PC-3 (cell line): ENCODE measurements at places on chromosomes 6 and 20. TPM values are rescaled to one million over a fixed set of nuclear protein-coding genes. Genes with fewer than 3 reads are reported as not detected.

- no peak for DNase-seq
Measured at GRCh38 chr6:165552248-165552736, 110.7 kb downstream of the PDE10A start.

DNA sequence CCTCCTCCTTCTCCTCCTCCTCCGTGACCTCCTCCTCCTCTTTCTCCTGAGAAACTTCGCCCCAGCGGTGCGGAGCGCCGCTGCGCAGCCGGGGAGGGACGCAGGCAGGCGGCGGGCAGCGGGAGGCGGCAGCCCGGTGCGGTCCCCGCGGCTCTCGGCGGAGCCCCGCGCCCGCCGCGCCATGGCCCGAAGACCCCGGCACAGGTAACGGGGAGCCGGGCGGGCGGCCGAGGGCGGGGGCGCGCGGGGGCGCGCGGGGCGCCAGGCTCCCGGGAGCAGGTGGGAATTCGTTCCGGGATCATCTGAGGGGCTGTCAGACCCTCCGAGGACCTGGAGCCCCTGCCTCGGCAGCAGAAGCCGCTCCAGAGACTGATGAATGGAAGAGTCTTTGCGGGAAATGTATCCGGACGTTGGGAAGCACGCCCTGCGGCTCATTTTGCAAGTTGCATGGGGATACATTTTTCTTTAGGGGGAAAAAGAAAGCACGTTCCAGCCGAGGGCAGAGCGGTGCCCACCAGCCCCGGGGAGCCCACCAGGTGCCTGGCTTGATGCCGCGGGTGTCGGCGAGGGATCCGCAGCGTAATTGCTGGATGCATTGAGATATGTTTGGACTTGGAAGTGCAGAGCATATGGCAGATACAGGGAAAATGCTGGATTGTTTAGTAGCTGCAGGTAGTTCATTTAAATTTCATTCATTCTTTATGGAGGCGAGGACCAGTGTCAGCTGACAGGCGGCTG is 394 bp downstream of the MYB start:
- no peak for DNase-seq

GRCh38 chr6:89862698-89863097 is 31.6 kb upstream of the GJA10 start:
- no peak for DNase-seq

- DNase-seq, result no peak
Measured at GRCh38 chr6:113461153-113461932, 395.8 kb upstream of the MARCKS start.

GRCh38 chr20:7085467-7085866 is 318.0 kb downstream of the BMP2 start:
- no peak for DNase-seq

- DNase-seq, result no peak
Measured at GRCh38 chr6:143734641-143735063, 56.9 kb downstream of the PHACTR2 start.

The CST3 gene
- total RNA-seq, result 311 and 331 TPM in 2 replicates

The TRIM31 gene
- total RNA-seq, result 0.11 and 0.52 TPM in 2 replicates

GRCh38 chr6:168156742-168157265 is 77.8 kb upstream of the FRMD1 start:
- no peak for DNase-seq

DNA sequence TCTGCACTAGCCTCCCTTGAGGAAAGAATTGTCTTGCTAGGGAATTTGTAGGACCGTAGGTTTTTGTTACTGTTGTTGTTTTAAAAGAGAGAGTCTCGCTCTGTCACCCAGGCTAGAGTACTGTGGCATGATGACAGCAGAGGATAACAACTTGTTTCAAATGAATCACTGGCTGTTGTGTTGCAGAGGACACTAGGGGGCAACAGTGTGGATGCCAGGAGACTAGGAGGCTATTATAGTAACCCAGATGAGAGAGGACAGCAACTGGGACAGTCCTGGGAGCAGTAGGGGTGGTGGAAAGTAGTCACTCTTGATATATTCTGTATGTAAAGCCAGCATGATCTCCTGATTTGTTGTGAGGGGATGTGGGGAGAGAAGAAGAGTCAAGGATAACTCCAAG is 41.8 kb upstream of the LAMA4 start:
- DNase-seq, result peak; percentile 56

DNA sequence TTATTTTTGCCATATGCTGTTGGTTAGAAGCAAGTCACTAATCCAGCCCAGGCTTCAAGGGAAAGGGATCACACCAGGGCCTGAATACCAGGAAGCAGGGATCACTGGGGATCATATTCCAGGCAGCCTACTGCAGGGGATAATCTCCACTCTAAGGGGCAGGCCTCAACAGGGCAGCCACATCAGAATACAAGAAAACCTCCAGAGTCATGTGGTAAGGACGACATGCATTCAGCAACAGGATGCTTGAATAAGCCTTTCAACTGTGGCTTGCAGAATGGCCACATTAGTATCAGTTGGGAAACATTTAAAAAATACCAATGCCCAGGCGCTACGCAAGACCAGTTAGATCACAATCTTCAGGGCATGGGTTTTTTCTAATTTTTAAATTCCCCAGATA is 109.1 kb downstream of the LY86 start:
- no peak for DNase-seq

DNA sequence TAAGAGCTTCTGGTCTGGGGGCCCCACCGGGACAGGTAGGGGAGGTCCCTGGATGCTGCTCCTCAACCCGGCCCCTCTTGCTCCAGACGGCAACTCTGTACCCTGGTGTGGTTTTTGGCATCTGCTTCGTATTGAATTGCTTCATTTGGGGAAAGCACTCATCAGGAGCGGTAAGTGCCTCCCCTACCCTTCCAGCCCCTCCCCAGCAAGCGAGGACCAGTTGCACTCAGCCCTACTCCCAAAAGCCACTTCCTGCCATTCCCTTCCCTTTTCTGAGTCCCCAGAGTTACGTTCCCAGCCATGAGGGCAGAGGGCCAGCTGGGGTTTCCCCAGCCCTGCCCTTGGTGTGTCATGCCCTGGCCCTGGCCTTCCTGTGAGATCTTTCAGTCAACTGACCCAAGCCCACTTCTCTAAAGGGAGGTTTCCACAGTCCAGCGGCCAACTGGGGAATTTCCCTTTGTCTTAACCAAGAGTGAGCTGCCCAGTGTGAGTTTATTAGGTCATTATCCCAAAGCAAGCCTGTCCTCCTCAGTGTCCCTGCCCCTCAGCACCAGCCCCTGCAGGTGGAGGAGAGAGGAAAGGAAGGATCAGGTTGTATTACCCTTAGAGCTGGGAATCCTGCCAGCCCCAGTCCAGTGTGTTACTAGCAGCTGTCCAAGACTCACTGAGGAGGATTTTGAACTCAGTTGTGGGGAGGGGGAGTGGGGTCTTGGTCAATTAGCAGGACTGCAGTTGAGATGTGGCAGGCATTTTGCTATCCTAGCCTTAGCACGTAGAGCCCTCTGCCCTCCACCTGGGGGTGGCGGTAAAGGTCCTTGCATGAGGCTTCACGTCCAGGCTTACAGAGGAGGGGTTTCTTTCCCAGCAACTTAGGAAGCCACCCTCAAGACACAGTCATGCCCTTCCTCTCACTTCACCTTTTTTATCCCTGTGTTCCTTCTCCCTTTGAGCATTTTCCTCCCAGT is 45.8 kb downstream of the TM9SF4 start:
- peak; percentile 73 for DNase-seq

The BNIP5 gene
- not detected in 2 replicates for total RNA-seq

DNA sequence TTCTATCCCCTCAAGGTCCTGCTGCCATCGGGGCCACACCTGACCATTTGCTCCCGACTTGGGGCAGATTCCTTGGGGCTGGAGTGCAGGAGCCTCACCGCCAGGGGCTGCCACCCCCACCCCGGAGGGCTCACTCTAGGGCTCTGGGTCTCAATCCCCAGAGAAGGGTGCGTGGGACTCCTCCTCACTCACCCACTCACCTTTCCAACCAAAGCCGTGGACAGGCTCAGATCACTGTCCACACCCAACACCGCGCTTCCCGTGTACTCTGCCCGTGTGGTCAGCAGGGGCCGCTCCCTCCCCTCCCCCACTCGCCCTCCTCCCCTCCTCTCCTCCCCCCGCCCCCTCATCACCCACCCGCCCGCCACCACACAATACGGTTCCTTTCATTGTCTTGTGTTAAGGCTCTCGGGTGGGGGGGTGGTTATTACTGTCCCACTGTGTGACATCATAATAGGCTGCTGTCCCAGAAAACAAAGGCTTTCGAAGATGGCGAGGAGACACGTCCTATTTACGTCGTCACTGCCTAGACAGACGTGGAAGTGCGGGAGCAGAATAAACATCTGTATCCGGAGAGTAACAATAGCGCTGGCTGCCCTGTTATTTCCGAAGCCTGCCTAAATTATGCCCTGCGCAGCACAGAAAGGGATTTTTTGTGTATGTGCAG is 85.8 kb downstream of the YTHDF1 start:
- DNase-seq, result no peak

GRCh38 chr6:68559716-68560115 is 75.4 kb upstream of the ADGRB3 start:
- peak; percentile 64 for DNase-seq

GRCh38 chr6:149212892-149213801 is 104.4 kb upstream of the TAB2 start:
- no peak for DNase-seq

DNA sequence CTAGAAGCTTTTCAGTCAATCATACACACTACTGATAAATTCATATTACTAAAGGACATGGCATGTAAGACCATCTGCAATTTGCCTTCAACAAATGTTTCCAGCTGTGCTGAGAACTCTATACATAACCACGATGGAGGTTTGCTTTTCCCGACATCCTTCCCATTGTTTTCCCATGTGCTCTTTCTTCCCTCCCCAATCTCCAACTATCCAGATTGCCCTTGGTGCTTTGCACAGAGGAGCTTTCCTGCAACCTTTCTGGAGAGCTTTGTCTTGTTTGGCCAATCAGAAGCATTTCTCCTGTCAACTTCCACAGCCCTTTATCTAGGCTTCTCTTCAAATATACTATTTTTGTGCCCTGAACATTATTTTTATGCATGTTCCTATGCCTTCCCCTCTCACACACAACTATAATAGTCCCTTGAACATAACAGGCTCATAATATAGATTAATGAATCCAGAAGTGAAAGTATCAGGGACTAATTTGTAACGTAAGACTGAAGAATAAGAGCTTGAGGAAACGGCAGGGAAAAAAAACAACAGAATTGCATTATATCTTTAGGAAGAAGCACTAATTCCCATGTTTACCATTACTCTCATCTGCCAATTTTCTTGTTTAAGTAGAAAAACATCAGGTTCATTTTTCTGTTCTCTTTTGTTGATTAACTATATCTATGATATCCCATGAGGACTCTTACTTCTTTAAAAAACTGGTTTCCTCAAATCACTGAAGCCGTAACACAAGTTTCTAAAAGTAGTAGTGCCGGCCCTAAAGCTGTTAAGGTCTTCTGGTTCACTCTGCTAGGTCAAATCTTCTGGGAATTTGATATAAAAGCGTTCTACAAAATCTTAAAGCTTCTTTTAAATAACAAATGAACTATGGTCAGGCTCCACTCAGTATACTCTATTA is 20.1 kb downstream of the SMLR1 start:
- no peak for DNase-seq

GRCh38 chr6:44249082-44249748 is 2.3 kb downstream of the HSP90AB1 start:
- no peak for DNase-seq

GRCh38 chr6:93139408-93140081 is 279.8 kb downstream of the EPHA7 start:
- DNase-seq, result no peak

DNA sequence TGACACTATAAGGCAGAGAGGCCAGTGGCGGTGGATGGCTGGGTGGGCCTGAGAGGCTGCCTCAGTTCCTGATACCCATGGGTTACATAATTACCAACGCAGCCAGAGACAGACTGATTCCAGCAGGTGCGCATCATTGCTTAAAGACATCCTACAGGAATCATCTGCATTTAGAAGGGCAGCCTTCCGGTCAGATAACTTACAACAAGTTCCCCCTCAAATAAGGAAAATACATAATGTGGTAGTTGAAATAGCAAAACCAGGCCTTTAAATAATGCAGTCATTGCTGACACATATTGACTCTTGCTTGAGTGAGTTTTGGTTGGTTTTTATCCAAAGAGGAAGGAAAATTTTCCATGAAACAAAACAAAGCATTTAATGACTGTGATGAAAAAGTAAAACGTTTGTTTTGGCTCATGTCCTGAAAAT is 81.9 kb downstream of the SIM1 start:
- DNase-seq, result peak; percentile 10

The MYBL2 gene
- 95.9 and 103 TPM in 2 replicates for total RNA-seq
